ENCODE measurements at places on chromosomes 6 and 20.

- DNase-seq, result peak; percentile 87
- no peaks in the 10 kb centered on the region for H3K27me3 ChIP-seq
Measured at GRCh38 chr6:32933661-32934085, 7.2 kb downstream of the HLA-DMB start.

- no peaks in the 10 kb centered on the region for H3K36me3 ChIP-seq
- H3K27me3 ChIP-seq, result no peaks in the 10 kb centered on the region
- no peak overlapping the region for H3K4me3 ChIP-seq
- DNase-seq, result no peak
Measured at GRCh38 chr6:16618962-16619361, 142.3 kb downstream of the ATXN1 start.

DNA sequence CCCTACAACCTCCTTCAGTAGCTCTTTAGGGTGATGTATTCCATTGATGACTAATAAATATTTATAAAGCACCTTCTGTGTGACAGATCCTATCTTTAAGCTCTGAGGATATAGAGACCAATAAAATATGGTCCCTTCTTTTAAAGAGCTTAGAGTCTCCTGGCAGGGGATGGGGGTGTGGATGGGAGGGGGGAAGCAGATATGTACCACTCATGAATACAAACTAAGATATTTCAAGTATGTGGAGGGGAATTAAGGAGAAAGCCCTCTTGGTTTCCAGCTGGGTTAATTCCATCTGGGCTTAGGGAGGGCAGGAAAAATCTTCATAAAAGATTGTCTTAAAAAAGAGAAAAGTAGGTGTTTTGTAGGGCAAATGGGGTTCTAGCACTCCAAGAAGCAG lies 21.6 kb upstream of the FBXO9 start:
- peaks cover 14% of the 10 kb centered on the region for H3K4me1 ChIP-seq
- H3K4me3 ChIP-seq, result no peak overlapping the region
- H3K27me3 ChIP-seq, result no peaks in the 10 kb centered on the region
- H3K27ac ChIP-seq, result no peak overlapping the region

- H3K27me3 ChIP-seq, result no peaks in the 10 kb centered on the region
- H3K27ac ChIP-seq, result no peak overlapping the region
- no peak for DNase-seq
- no peaks in the 10 kb centered on the region for H3K36me3 ChIP-seq
- H3K4me3 ChIP-seq, result no peak overlapping the region
Measured at GRCh38 chr6:108254433-108255410, 6.1 kb downstream of the SNX3 start.

- no peak for DNase-seq
- H3K27me3 ChIP-seq, result no peaks in the 10 kb centered on the region
- no peaks in the 10 kb centered on the region for H3K4me1 ChIP-seq
- H3K4me3 ChIP-seq, result no peak overlapping the region
Measured at GRCh38 chr20:38272961-38273360, 12.4 kb upstream of the KIAA1755 start.

DNA sequence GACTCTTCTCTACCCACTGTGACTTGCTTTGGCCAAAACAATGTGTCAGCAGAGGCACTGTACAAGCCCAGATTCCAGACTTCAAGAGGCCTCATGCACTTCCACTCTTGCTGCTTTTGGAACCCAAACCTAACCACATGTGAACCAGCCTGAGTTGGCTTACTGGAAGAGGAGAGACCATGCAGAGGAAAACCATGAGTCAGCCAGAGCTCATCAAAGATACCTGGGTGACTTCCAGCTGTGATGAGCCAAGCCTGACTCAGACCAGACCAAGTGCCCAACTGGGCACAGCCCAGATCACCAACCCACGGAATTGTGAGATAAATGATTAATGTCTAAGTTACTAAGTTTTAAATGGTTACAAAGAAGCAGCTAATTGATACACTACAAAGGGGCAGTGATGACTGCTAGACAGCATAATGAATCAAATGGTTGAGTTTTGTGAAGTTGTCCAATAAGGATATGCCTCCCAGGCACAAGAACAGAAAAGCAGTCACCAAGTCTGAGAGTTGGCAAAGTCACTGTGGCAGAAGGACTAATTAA lies 16.2 kb upstream of the BEND6 start:
- H3K4me3 ChIP-seq, result no peak overlapping the region
- no peak overlapping the region for H3K27ac ChIP-seq
- no peaks in the 10 kb centered on the region for H3K27me3 ChIP-seq
- no peak for DNase-seq
- H3K4me1 ChIP-seq, result no peaks in the 10 kb centered on the region

- H3K36me3 ChIP-seq, result no peaks in the 10 kb centered on the region
- DNase-seq, result no peak
- H3K27me3 ChIP-seq, result no peaks in the 10 kb centered on the region
- no peak overlapping the region for H3K4me3 ChIP-seq
Measured at GRCh38 chr6:68240726-68241125, 394.4 kb upstream of the ADGRB3 start.

- no peak for DNase-seq
- no peaks in the 10 kb centered on the region for H3K27me3 ChIP-seq
- no peak overlapping the region for H3K4me3 ChIP-seq
- no peak overlapping the region for H3K27ac ChIP-seq
- no peaks in the 10 kb centered on the region for H3K36me3 ChIP-seq
- H3K4me1 ChIP-seq, result no peaks in the 10 kb centered on the region
Measured at GRCh38 chr20:42212391-42212790, 594.2 kb upstream of the CHD6 start.

GRCh38 chr6:27144740-27145079 lies 102.8 kb upstream of the PRSS16 start:
- peaks cover 26% of the 10 kb centered on the region for H3K4me1 ChIP-seq
- DNase-seq, result no peak
- H3K36me3 ChIP-seq, result no peaks in the 10 kb centered on the region
- H3K27ac ChIP-seq, result no peak overlapping the region
- H3K27me3 ChIP-seq, result no peaks in the 10 kb centered on the region

GRCh38 chr6:16921399-16922110 lies 160.3 kb upstream of the ATXN1 start:
- H3K4me1 ChIP-seq, result no peaks in the 10 kb centered on the region
- H3K4me3 ChIP-seq, result no peak overlapping the region
- DNase-seq, result no peak
- H3K27ac ChIP-seq, result no peak overlapping the region

DNA sequence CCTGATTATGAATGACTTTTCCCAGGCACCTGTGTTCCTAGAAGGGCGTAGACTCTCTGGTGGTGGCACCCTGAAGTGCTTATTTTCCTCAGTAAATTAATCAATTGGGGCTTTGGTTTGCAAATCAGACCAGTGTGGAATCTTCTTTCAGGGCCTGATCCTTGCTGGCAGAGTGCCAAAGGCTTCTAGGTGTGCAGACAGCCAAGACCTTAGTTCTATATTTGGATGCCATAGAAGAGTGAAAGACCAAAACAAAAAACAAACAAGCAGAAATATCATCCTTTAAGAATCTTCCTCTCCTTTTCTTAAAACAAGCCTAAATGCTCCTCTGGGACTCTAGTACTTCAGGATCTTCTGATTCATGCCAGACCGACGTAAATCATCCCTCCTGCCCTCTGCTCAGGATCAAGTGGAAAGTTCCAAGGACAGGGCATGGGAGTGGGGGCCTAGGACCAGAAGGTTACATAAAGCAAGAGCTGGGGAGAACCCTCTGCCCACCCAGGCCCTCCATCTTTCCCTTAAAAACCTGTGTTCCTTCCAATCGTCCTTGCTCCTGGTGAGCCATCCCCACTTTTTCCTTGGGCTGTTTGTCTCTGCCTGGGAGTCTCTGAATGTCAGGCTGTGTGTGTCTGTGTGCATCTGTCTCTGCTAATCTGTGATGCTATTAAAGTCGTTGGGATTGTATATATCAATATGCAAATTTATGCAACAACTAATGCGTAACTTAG lies 70.5 kb upstream of the MYLIP start:
- H3K4me3 ChIP-seq, result no peak overlapping the region
- H3K4me1 ChIP-seq, result no peaks in the 10 kb centered on the region
- no peak overlapping the region for H3K27ac ChIP-seq
- DNase-seq, result peak; percentile 21

GRCh38 chr6:11140056-11140455 lies 28.5 kb upstream of the ERVFRD-1 start:
- no peak for DNase-seq
- H3K4me3 ChIP-seq, result no peak overlapping the region
- no peak overlapping the region for H3K27ac ChIP-seq
- H3K36me3 ChIP-seq, result no peaks in the 10 kb centered on the region
- no peaks in the 10 kb centered on the region for H3K27me3 ChIP-seq
- no peaks in the 10 kb centered on the region for H3K4me1 ChIP-seq

DNA sequence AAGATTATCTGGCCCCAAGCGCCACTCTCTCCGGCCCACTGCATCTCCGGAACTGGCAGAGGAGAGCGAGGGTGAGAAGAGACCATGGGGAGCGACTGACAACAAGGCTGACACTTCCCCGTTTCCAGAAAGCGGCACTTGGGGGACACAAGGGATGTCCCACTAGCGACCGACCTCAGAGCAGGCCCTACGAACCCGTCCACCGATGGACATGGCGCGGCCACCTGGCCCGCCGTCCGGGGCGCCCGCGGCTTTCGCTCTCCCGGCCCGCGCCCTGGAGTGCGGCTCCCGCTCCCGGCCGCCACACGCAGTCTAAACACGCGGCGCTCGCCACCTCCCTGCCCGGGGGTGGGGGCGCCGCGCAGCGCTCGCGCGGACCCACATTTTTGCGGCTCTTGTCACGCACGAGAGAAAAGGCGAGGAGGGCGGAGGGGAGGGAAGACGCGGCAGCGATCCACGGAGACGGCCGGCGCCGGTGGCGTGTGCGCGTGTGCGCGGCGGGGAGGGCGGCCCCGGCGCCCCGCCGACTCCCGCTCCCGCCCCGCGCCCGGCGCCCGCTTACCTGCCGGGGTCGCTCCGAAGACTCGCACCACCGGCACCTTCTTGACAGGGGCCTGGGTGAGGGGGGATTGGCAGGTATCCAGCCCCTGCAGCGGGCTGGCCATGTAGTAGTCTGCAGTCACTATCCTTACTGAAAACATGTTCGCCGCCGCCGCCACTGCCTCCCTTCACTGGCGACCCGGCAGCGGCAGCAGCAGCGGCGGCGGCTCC lies 645 bp downstream of the REV3L start:
- H3K27ac ChIP-seq, result peak overlapping the region; percentile 99
- peak; percentile 66 for DNase-seq
- peak overlapping the region; percentile 74 for H3K4me3 ChIP-seq
- no peaks in the 10 kb centered on the region for H3K36me3 ChIP-seq
- no peaks in the 10 kb centered on the region for H3K27me3 ChIP-seq
- peaks cover 45% of the 10 kb centered on the region for H3K4me1 ChIP-seq

DNA sequence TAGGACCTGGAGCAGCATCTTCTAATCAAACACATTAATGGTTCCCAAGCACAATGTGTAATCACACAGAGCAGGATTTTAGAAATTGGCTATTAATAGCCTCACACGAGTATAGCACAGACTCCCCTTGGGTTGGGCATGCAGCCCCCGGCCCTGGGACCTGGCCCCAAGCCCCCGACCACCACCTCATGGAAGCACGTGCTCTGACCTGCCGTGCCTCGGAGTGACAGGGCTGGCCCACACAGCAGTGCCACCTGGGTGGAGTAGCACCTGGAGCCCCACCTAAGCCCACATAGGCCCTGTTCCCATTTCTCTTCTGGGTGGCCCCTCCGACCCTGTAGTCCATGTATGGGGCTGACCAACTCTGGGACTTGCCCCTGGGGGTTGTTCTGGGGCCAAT lies 171.8 kb downstream of the TTLL2 start:
- H3K27me3 ChIP-seq, result no peaks in the 10 kb centered on the region
- no peak overlapping the region for H3K4me3 ChIP-seq
- H3K36me3 ChIP-seq, result no peaks in the 10 kb centered on the region
- no peak overlapping the region for H3K27ac ChIP-seq
- H3K4me1 ChIP-seq, result peaks cover 1% of the 10 kb centered on the region

DNA sequence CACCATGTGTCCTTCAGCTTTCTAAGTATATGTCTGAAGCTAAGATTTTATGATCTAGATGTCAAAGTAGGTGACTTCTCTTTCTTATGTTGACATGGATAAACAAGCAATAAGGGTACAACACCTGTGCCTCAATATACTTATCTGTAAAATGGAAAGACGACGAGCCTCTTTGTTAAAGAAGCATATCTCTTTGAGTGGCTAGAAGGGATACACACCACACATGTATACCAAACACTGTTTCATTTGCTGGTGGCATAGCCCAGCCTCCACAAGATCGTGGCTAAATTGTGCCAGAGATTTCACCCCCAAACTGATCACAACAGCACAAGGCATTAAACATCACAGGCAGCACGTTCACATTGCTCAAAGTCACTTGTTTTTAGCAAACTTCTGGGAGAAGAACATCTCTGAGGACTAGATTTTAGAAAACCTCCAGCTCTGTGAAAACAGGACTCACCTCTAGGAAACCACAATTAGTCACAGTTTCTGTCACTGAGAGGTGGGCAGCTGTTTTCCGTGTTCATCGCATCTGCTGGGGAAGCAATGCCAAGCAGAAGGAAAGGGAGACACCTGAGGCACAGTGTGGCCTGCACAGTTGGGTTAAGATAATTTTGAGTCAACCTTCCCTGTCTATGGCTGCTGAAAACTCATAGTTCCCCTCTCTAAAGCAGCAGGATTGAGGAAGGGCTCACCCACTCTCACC lies 263.0 kb upstream of the PLCB4 start:
- H3K27ac ChIP-seq, result no peak overlapping the region
- H3K4me3 ChIP-seq, result no peak overlapping the region
- peaks cover 24% of the 10 kb centered on the region for H3K4me1 ChIP-seq
- DNase-seq, result no peak
- H3K27me3 ChIP-seq, result no peaks in the 10 kb centered on the region
- H3K36me3 ChIP-seq, result no peaks in the 10 kb centered on the region

- no peak overlapping the region for H3K4me3 ChIP-seq
- no peak for DNase-seq
- H3K27ac ChIP-seq, result no peak overlapping the region
- peaks cover 2% of the 10 kb centered on the region for H3K36me3 ChIP-seq
Measured at GRCh38 chr6:109478841-109479624, 4.0 kb downstream of the ZBTB24 start.

DNA sequence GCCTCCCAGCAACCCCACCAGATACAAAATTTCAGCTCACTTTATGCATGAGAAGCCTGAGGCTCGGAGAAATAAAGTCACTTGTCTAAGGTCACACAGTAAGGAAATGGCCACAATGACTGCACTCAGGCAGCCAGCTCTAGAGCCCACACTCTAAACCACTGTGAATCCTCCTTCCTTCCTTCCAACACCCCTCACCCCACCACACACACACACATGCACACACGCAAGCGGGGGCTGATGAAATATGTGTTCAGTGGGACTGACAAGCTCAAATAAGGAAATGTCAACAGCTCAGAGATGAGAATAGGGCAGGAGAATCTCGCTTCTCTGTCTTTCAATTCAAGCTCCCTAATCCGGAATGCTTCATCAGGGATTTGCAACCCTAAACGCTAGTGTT lies 6.0 kb upstream of the BPIFA1 start:
- H3K36me3 ChIP-seq, result no peaks in the 10 kb centered on the region
- H3K4me3 ChIP-seq, result no peak overlapping the region
- H3K27ac ChIP-seq, result no peak overlapping the region
- no peak for DNase-seq

- no peak overlapping the region for H3K4me3 ChIP-seq
- no peaks in the 10 kb centered on the region for H3K36me3 ChIP-seq
- peaks cover 5% of the 10 kb centered on the region for H3K4me1 ChIP-seq
- no peaks in the 10 kb centered on the region for H3K27me3 ChIP-seq
- DNase-seq, result no peak
Measured at GRCh38 chr6:109024784-109025183, 69.9 kb downstream of the SESN1 start.

Measured in body of pancreas (tissue), 4 donors.